ENCODE measurements at places on chromosomes 1 and 21. TPM values are rescaled to one million over a fixed set of nuclear protein-coding genes. Genes with fewer than 3 reads are reported as not detected.
A peak's percentile ranks its signal among the peaks of the same experiment; 100 is the strongest.

Gene SLFNL1
- 0.39 TPM for total RNA-seq

Gene RXFP4
- total RNA-seq, result not detected

Gene CLEC20A
- not detected for total RNA-seq

Gene TRAPPC3
- 86.6 TPM for total RNA-seq

Gene ZNF648
- not detected for total RNA-seq

Gene FAM72D
- total RNA-seq, result 11.9 TPM

Gene TNNT2
- total RNA-seq, result 0.90 TPM

Gene SPRR2E
- total RNA-seq, result not detected

DNA sequence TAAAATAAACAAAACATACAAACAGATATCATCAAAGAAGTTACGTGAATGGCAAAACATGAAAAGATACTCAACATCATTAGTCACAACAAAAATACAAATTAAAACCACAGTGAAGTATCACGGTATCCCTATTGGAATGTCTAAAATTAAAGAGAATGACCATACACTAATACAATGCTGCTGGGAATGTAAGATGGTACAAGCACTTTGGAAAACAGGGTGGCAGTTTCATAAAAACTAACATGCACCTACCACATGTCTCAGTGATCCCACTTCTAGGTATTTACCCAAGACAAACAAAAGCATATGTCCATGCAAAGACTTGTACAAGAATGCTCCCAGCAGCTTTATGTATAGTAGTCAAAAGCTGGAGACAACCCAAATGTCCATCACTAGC lies 69.1 kb downstream of the HSF2BP start:
- no peak for DNase-seq

GRCh38 chr21:43916691-43917514 lies 51.9 kb downstream of the AGPAT3 start:
- no peak for DNase-seq

GRCh38 chr1:19442154-19443096 lies 42.9 kb downstream of the CAPZB start:
- DNase-seq, result no peak

DNA sequence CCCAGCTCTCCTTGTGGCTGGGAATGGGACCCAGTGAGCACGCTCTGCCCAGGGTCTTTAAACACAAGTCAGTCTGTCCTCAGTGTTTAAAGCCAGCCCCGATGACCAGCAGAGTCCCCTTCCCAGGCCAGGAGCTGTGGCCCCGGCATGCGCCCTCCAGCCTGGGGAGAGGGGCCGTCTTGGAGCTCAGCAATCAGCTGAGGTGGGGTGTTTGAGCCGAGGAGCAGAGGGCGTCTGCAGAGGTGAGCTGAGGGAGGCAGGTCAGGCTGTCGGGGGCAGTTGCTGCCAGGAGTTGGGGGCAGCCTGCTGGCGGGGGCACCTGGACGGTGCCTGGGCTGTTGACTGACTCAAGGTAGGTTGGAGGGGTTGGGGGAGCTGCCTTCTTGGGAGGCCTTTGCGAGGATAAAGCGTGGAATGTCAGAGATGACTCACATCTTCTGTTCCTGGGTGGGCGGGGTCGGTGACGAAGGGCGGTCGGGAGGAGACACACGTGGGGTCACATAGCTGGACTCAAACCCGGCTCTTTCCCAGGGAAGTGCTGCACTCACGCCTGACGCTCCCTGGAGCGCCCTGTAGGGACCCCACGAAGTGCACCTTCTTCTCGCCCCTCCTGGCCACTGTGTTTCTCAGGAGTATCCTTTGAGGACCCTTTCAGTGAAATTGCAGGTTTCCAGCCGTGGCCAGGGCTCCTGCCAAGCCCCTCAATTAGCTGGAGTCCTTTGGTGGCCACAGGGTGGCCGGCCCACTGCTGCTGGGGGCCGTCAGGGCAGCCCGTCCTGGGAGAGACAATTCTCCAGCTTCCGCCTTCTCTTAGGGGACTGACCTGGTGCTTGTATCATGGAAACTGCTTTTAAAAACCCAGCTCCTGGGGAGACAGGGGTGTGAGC lies 86.2 kb downstream of the SIK1 start:
- DNase-seq, result peak; percentile 31

DNA sequence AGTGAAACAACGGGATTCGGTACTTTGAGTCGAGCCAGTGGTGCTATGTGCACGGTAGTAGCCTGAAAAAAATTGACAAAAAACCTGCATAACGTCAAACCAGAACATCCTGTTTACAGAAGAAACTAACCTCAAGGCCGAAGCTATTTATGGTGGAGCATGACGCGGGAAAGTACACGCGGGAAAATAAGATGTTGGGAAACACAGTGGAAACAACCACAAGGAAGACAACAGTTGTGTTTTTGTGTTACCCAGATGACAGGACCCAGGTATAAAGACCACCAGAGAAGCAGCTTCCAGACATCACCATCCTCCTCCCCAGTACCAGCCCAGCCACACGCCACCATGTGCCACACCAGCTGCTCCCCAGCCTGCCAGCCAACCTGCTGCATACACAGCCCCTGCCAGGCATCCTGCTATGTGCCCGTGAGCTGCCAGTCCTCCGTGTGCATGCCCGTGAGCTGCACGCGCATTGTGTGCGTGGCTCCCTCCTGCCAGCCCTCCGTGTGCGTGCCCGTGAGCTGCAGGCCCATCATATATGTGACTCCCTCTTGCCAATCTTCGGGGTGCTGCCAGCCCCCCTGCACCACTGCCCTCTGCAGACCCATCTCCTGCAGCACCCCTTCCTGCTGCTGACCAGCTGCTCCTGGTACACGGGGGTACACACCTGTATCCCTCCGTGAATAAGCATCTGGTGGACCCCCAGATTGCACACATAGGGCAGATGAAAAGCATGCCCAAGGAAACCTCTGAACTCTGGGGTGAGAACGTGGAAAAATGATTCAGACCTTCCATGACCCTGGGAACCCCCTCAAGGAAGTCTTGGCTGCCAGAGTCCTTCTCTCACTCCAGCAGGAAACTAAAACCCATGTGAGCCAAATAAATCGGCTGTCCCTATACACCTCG lies at the start of gene KRTAP12-3:
KRTAP12-3 (plus strand) TSS at position 298 of the 906 bp plus-strand sequence; CDS start at position 346, 48 bp downstream.
- no peak for DNase-seq
